Pulmonary artery endothelial cell (primary cell): ENCODE measurements at places on chromosomes 11 and 22.
A peak's percentile ranks its signal among the peaks of the same experiment; 100 is the strongest.

GRCh38 chr11:7909585-7910285, 21.3 kb downstream of the OR10A6 start:
- no peak for DNase-seq

GRCh38 chr11:38791346-38791961, 2193.4 kb upstream of the RAG2 start:
- peak; percentile 1 for DNase-seq

GRCh38 chr11:35138943-35139721, at the start of gene CD44:
Gene CD44 (plus strand): TSS chr11:35139171. CDS start chr11:35139304, 133 bp downstream.
- no peak for DNase-seq

GRCh38 chr22:38941488-38941987, 15.9 kb upstream of the APOBEC3A start:
- DNase-seq, result no peak

DNA sequence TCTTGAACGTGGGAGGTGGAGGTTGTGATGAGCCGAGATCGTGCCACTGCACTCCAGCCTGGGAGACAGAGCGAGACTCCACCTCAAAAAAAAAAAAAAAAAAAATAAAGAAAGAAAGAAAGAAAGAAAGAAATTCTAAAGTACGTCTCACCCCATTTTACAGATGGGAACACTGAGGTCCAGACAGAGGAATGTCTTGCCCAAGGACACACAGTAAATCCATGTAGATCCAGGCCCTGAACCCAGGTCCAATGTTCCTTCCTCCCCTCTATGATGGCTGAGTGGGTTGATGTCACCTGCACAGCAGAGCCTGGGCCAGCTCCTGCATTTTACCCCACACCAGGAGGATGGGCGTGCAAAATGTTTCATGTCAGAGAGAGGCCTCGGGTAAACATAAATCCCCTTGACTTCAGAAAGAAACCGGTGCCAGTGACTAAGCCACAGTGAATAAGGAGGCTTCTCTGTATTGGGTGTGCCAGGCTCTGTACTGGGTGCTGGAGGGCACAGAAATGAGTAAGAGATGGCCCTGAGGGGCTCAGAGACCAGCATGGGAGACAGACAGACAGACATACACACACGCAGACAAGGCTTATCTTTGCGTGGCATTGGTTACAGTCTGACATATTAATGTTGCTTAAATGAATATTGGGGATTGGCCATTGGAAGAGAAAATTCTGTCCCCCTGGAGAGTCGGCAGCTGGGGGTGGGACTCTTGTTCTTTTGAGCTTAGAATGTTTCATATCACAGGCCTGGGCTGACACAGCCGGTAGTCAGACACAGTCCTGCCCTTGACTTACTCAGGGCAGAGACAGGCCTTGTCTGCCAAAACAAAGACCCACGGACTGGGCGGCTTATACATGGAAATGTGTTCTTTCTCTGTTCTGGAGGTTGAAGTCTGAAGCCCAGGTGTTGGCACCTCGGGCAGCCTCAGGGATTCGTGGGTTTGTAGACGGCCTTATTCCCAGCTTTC, 105.4 kb downstream of the MIAT start:
- DNase-seq, result no peak

- DNase-seq, result no peak
Observed at GRCh38 chr11:6625832-6626420, 6.7 kb upstream of the TPP1 start.

- no peak for DNase-seq
Observed at GRCh38 chr11:22163394-22163797, 29.5 kb upstream of the ANO5 start.

- DNase-seq, result no peak
Observed at GRCh38 chr11:77071671-77072605, 5.2 kb downstream of the CAPN5 start.

- no peak for DNase-seq
Observed at GRCh38 chr22:30238661-30239487, 7.7 kb downstream of the LIF start.

DNA sequence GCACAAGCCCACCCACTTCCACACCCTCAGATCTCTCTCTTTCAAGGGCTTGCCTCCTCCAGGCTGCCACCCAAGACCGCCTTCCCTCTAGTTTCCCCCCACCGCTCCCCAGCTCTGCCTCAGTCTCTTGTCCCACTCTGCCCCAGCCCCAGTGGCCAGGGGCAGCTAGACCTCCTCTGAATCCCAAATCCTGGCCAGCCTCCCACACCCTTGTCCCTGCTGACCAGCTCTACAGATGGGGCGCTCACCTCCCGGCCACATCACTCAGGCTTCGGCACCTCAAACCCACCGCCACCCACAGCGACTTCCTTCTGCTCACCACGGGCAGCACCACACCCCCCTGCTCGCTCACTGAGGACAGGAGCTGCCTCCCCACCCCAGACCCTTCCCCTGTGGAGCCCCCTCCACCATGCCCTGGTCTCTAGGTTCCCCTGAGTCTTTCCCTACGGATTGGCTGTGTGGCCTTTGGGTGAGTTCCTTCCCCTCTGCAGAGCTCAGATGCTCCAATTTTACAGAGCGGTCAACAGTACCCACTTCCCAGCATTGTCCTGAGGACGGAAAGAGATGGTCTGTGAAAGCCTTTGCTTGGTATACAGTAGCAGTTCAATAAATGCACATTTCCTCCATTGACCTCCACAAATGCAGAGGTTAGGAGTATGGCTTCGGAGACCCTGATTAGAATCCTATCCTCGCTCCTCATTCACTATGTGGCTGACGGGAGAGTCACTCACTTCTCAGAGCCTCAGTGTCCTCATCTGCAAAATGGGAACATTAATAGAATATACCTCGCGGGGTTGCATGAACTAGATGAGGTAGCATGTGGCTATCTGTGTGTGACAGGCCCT, 11.5 kb upstream of the SPI1 start:
- no peak for DNase-seq

DNA sequence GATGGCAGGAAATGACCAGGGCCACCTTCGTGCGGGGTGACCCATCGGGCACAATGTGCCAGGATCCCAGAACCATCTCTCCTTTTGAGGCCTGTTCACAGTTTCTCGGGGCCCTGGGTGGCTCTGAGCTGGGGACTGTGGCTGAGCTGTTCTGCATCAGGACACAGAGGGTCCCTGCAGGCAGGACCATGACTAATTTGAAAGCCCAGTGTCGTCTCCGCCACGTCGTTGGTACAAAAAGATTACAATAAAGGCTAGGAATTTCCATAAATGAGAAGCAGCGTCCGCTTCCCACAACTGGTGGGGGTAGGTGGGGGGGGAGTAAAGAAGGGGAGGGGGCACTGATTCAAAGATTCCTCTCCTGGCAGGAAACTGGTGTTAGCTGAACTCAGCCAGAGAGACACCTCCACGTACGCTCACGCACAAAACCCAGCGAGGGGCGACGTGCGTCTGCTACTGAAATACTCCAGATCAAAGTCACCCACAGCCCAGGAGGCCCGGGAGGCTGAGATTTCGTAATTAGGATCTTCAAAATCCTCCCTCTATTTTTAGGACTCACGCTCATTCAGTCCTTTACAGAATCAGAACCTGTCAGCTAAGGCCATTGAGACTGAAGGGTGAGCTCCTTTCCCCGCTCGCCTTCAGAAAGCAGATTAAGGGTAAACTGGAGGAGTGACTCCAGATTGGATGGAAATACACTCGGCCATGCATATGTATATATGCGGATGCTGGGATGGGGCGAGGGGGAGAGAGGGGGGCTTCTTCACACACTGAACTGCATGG, 11.0 kb downstream of the MN1 start:
- DNase-seq, result no peak

GRCh38 chr11:133265530-133266035, 266.7 kb downstream of the OPCML start:
- DNase-seq, result no peak

- DNase-seq, result no peak
Observed at GRCh38 chr11:111655924-111656323, 53.7 kb downstream of the SIK2 start.

GRCh38 chr11:31966846-31967245, 124.0 kb upstream of the RCN1 start:
- no peak for DNase-seq

- no peak for DNase-seq
Observed at GRCh38 chr11:118834427-118835028, 43.6 kb upstream of the DDX6 start.

GRCh38 chr22:30968015-30968923, at the start of gene MORC2:
Gene MORC2 (minus strand): TSS chr22:30968774. CDS start chr22:30967889, 885 bp downstream.
- peak; percentile 22 for DNase-seq

GRCh38 chr11:2303627-2304505, 2.1 kb downstream of the TSPAN32 start:
- no peak for DNase-seq

- DNase-seq, result no peak
Observed at GRCh38 chr11:72702096-72702495, 27.9 kb upstream of the PDE2A start.

DNA sequence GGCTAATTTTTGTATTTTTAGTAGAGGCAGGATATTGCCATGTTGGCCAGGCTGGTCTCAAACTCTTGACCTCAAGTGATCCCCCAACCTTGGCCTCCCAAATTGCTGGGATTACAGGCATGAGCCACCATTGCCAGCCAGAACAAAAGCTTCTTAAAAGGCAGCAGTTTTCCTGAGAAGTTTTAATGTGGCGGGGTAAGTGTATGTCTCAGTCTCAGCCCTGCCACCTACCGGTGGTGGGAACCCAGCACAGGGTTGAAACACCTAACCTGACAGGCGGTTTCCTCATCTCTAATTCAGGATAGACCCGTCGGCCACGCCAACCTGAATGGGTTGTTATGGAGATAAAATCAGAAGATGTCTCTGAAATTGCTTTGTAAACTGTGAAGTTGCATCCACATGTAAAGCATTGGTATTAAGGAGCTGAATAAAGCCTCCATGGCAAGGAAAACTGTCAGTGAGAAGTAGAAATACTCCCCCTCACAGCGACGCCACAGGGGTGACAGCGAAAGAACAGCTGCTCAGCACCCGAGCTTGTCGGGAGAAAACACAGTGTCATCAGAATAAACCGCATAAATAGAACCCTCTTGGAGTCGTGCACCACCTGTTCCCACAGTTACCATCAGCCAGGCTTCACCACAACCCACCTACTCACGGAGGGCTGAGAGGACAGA, 165.9 kb upstream of the NCAM1 start:
- DNase-seq, result no peak

DNA sequence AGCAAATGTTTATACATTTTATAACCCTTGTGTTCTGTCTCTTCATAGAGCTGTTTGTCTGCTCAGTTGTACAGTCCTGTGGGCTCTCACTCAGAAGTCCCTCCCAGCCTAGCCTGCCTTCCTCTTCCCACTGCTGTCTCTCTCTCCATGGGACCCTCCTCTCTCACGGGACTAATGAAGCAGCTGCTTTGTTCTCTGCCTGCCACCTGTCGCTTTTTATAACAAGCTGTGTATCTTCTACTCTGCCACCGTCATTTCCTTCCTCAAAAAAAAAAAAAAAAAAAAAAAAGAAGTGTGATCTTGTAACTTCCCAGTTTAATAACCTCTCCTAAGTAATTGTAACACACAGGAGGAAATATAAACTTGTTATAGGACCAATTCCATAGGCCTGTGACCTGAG, 92.2 kb upstream of the ALKBH3 start:
- no peak for DNase-seq

DNA sequence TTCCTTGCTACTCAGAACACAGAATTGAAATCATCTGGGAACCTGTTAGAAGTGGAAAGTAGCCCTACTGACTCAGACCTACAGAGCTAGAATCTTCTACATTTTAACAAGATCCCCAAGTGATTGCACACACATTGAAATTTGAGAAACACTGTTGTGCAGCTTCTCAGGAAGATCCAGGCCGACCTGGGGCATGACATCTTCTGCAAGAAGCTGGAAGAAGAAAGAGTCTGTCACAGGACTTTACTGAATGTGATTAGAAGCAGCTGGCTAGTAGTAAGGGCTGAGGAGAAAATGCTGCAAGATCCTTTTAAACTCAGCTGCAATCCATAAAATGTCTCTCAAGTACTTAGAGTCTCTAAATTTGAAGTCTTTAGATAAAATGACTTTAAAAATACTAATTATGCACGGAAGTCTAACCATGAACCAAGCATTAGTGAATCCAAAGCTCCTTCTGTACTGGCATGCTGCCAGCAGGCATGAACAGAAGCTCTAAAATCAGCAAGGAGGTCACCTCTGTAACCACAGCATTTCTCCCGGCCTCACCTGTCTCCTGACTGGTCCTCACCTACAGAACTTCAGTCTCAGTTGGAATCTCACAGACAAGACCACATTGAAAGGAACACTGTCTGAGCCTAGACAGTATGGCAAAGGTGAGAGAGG, 85.0 kb downstream of the SERGEF start:
- no peak for DNase-seq

DNA sequence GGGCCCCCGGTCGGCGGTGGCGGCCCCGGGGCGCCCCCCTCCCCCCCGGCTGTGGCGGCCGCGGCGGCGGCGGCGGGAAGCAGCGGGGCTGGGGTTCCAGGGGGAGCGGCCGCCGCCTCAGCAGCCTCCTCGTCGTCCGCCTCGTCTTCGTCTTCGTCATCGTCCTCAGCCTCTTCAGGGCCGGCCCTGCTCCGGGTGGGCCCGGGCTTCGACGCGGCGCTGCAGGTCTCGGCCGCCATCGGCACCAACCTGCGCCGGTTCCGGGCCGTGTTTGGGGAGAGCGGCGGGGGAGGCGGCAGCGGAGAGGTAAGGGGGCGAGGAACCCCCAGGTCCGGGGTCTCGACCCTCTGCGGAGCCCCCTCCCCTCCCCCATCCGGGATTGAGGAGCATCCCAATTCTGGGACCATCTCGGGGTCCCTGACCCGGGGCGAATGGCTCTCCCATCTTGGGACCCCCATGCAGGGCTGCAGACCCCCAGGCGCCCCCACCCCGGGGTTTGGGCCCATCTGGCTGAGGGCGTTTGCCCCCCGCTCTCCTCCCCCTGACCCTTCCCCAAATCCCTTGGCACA, 431 bp downstream of the KMT2A start:
- DNase-seq, result no peak

GRCh38 chr11:375065-376025, 6.0 kb downstream of the B4GALNT4 start:
- DNase-seq, result no peak

DNA sequence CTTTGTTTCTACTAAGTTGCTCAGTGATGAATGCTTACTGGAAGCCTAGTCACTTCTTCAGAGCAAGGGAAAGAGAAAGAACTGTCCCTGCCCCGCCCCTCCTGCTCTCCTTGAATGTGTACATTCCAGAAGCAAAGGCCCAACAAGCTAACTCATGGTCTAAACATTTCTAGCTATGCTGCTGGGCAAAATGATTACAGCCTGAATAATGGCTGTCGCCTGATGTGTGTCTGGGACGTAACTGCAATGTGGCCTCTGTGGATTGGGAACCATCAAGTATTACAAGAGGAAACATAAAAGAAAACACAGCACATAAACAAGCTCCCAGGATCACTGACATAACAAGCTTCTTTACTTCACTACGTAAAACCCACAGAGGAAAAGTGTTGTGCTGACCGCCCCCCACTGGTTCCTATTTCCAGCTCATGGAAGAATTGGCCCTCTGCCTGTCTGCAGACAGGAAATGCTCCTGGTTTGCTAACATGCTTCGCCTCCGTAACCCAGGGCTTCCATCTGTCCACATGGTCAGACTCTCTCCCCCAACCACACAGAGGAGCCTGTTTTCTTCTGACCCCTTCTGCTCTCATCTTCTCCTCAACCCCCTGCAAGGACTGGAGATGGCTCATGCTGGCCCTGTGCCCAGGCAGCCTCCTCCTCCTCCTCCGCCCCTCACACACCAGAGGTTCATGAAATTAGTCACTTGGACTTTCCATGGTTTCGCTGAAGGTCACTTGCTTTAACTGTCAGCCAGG, 187.2 kb downstream of the MAML2 start:
- DNase-seq, result peak; percentile 85

GRCh38 chr11:108994887-108995286, 330.0 kb downstream of the DDX10 start:
- no peak for DNase-seq
